ENCODE measurements at places on chromosomes 5 and 9.

DNA sequence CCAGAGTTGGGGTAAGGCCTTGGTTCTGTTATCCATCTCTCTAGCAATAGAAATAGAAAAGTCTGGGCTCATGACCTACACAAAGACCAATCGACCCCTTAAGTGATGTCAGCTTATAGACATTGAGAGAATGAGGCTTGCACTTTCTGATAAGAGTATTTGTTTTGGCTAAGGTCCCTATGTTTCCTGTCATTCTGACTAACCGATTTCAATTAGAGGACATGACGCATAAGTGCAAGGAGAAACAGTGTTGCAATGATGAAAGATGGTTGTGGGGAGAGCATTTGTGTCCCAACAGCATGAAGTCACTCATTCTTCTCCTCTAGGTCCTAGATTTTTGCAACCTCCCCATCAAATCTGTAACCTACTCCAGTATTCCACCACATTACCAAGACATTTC lies 255.1 kb downstream of the MAT2B start:
- DNase-seq = no peak

DNA sequence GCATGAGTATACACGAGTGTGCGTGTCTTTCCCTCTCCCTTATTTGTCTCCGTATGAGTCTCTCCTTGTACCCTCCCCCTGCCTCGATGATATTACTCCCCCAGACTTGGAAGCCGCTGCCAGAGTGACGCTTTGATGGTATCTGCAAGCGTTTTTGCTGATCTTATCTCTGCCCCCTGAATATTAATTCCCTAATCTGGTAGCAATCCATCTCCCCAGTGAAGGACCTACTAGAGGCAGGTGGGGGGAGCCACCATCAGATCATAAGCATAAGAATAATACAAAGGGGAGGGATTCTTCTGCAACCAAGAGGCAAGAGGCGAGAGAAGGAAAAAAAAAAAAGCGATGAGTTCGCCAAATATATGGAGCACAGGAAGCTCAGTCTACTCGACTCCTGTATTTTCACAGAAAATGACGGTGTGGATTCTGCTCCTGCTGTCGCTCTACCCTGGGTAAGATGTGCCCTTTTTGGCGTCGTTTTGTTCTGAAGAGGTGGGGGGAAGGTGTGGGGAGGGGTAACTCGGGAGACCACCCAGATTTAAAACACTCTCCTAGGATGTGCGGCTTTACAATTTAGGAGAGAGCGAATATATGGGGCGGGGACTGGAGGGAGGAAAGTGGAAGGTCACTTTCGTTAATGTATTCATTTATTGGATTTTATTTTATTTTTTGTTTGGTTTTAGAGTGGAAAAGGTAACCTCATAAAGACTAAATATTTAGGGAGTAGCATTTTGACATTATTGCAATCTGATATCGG lies at the start of gene GABRG2:
Gene GABRG2, plus strand, starts transcription at position 119 of the 757 bp plus-strand sequence. Its CDS starts 227 bp downstream, at position 346.
- DNase-seq = no peak

DNA sequence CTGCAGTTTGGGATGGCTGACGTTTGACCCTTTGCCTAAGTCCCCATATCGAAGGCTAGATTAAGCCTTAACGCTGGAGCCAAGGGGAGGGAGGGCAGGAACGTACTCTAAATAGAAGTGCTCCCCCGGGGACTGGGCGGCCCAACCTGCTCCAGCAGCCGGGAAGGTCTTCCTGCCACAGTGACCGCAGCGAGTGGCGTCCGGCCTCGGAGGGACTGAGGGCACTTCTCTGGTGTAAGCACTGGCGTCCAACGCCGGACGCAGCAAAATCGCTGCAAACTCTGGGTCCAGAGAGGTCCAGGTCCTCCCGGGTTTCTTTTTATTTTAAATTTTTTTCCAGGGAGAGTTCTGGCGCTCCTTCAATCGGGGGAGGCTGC lies 505 bp upstream of the ACER2 start:
- no peak for DNase-seq

- no peak for DNase-seq
Observed at GRCh38 chr5:11928909-11929308, 24.7 kb upstream of the CTNND2 start.

All from ACHN (cell line).